ENCODE measurements at places on chromosomes 4 and X.

DNA sequence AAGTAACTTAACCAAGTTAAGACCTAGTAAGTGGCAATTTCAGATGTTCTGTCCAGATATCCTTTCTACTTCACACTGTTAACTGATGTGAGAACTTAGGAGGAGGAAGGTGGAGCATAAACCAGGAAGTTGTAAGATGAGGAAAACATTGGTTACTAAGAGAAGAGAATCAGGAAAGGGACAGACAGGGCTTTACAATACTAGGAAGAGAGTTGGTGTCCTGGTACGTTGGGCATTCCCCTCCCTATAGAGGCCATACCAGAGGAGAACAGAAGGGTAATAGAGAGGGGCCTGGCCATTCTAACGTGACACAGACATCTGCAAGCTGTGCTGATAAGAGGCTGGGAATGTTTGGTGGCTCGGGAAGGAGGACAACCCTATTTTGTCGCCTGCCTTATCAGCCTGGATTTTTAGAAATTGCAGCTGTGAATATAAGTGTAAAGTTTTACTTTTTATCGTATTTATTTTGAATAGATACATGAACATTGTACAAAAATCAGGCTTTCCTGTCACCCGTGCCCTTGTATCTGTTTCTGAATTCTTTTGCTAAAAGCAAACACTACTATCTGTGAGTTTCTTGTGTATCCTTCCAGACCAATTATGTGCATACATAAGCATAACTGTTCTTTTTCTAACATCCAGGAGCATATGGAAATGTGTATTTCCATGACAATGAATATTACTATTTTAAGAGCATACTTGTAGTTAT, 53.5 kb upstream of the HPRT1 start:
- DNase-seq = no peak

- DNase-seq = no peak
Observed at GRCh38 chrX:13250826-13251580, 68.8 kb downstream of the ATXN3L start.

DNA sequence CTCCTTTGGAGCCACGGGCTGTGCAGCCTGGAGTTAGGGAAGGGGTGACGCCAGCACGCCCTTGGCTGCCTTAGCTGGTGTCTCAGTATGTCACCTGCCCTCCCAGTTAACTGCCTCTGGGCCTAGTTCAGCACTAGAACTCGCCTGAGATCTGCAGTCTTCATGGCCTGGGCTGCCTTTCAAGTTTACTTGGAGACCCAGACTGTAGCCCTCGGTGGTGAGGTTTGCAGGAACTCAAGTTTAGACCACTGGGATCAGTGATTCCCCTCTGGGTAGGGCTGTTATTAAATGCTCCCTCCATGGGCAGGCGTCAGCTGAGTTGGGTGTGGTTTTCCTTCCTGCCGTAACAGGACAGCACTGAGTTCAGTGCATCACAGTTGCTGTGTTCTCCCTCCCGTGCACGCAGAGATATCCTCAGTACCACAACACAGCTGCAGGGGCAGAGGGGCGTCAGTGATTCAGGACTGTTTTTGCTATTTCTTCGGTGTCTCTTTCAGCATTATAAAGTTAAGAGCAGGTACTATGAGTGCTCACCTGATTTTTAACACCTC, 30.5 kb downstream of the PLAC8 start:
- no peak for DNase-seq

DNA sequence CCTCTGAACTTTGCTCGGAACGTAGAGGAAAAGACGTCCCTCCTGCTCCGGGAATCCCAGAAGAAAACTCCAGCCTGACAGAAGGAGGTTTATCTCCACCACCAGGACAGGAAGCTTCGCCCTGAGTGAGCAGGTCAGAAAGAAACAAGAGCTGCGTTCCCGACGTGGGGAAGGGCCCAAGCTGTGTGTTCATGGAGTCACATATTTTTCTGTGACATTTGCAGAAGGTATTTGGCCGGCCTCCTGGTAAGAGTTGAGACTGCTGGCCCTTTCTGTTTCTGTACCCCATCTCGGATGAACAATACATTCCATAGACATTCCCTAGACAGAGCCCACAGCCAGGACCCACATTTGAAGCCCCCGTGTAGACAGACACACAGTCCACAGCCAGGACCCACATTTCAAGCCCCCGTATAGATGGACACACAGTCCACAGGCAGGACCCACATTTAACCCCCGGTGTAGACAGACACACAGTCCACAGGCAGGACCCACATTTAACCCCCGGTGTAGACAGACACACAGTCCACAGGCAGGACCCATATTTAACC, 230.8 kb downstream of the SHOX start:
- DNase-seq = no peak

- DNase-seq = no peak
Observed at GRCh38 chrX:39653691-39654090, 444.1 kb downstream of the BCOR start.

DNA sequence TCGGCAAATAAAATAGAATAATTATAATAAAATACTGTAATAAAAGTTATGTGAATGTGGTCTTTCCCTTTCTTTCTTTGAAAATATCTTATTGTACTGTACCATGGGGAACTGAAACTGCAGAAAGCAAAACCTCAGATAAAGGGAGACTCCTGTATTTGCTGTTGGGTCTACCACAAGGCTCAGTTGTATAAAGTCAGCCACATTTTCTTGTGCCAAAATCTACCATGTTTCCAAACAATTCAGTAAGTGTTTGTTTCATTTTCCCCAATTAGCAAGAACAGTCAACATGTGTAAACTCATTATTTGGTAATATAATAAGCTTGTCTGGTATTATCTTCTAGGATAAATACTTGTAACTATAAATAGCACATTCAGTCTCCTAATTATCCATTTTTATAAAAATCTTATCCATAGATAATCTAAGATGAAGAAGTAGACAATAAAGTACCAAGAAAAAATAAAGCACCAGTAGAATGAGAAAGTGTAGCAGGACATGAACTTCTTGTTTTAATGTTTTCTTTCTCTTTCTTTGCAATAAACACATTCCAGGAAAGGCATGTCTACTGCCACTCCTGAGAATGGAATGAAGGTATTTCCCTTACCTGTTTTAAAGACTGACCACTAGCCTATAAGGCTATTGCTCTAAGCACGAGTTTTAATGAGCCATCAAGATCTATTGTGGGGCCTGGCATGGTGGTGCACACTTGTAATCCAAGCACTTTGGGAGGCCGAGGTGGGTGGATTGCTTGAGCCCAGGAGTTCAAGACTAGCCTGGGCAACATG, 15.0 kb upstream of the OTUD4 start:
- no peak for DNase-seq

Data from ACHN (cell line).